NCI-H446 treated with DMSO at 0.1 percent for 48 hours (cell line): ENCODE measurements at places on chromosomes 16 and 17.

DNA sequence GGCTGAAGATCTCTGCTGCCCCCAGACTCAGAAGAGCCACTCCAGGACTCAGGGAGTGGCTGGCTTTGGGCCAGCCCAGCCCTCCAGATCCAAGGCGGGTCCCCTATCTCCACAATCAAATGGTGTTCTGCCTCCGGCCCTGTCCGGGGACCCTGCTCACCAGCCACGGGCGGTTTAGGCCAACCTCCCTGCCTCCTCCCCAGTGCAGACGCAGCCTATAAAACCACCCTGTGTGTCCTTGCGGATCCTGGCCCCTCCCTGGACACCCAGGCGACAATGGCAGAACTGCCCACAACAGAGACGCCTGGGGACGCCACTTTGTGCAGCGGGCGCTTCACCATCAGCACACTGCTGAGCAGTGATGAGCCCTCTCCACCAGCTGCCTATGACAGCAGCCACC, at the start of gene SLC12A3:
TSS of gene SLC12A3 (plus strand) at position 248 of the 400 bp plus-strand sequence. CDS start at position 277, 29 bp downstream.
- DNase-seq: no peak

DNA sequence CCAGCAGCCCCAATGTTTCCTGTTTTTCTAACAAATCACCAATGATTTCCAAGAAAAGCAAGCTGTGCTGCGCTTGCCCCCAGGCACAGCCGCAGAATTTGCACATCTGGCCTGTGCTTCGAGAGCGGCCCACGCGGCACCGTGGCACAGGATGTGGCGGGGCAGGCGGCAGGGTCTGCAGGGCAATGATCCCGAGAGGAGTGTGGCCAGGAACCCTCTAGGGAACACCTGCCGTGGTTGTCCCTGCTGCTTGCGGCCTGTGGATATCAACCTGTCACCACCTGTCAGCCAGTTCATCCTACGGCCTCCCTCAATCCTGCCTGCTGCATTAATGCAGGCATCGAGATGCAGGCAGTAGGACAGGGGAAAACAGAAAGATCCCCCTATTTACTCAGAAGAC, 24.0 kb downstream of the PIK3R5 start:
- DNase-seq: no peak

DNA sequence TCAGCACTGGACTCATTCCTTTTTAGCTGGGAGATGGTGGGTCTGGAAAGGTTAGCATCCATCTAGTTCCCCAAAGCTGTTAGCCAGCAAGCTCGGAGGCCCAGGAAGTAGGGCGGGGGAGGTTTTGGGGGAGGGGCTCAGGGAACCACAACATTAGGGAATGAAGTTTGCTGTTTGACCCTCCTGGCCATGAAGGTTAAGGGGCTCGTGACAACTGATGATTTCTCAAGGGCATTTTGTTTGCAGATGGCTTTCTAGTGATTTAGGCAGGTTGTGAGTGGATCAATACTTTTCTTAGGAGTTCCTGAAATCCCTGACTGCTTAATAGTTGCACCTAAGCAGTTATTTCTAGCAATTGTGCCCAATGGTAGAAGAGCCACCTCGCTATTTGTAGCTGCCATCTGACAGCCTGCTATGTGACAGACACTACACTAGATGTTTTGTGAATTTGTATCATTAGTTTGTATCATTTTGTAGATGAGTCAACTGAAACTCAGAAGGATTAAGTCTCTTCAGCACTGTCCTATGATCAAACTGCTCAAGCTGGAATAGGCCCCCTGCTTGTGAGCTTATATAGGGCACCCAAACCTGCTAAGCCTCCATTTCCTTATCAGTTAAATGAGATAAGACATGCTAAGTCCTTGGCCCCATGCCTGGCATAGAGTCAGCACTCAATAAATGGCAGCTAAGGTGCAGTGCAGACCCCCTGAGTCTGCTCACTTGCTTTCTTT, 146.4 kb downstream of the IRX3 start:
- no peak for DNase-seq

DNA sequence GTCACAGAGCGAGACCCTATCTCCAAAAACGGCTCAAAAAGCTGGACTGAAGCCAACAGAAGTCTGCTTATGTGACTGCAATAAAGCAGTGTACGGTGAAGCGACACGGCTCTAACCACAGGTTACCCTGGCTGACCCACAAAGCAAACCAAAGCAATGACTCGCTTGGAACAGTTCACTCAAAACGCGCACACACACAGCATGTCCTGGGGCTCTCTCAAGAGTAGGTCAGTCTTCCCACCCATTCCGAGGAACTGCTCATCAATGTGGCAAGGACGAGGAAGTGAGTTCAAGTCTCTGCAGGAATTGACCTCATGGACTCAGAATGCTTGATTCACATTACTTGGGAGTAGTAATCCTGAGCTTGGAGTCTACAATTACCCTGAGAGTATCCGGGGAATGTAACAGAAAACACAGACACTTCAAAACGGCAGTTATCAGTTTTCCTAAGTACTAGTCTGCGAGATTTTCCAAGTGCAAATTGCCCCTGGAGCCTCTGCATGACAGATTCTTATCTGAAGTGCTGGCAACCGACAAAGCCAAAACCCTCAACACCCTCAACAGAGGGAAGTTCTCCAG, 25.4 kb downstream of the PELP1 start:
- DNase-seq: no peak

GRCh38 chr16:87664792-87665191, 62.5 kb downstream of the JPH3 start:
- DNase-seq: no peak

GRCh38 chr17:73644145-73645049, at the start of gene SDK2:
SDK2 (minus strand) TSS chr17:73644445; CDS start chr17:73644088, 357 bp downstream.
- no peak for DNase-seq
